ENCODE measurements at places on chromosomes 11 and 22. TPM values are rescaled to one million over a fixed set of nuclear protein-coding genes. Genes with fewer than 3 reads are reported as not detected.

FGF19 gene
- not detected for total RNA-seq

IL18 gene
- 0.82 TPM for total RNA-seq

FCHSD2 gene
- 57.9 TPM for total RNA-seq

KRTAP5-8 gene
- total RNA-seq, result not detected

RIN1 gene
- total RNA-seq, result 0.82 TPM
